HEK293T (cell line): ENCODE measurements at places on chromosomes 2 and 18.

DNA sequence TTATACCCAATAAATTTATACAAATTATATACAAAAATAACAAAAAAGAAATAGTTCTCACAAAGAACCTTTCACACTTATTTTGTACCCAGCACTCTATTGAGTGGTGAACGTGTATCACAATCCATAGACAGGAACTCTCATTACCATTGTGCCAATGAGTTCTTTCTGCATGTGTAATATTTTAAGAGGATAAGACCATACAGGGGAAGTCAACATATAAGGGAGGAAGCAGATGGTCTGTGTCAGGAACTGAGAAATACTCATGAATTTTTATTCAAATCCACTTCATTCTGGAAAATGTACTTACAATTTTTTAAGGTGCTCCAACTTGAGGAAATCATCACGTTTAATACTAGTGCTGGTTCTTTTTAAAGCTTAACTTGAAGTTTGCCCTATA lies 27.1 kb upstream of the ELOA2 start:
- no peak for DNase-seq

DNA sequence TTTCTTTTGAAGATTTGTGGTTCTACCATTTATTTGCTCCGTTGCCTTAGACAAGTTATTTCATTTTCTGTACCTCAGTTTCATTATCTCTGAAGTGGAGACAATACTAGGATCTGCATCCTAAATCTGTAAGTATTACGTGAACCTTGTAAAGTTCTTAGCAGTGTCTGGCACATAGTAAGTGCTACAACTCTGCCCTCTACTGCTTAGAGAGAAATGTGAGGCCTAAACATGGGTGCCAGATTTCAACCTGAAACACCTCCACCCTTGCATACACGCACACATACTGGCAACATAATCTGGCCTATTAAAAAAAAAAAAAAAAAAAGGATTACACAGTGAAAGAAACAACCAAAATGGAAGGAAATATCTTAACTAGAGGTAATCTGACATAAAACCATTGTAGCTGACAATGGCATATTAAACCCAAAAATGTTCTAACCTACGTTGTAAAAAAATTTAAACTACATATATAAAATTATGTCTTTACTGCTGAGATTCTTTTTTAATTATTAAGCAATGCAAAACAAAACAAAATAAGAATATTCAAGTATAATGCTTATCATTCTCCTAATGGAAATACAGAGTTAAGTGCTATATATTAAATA lies 132.6 kb downstream of the MAP2 start:
- DNase-seq, result peak; percentile 49

GRCh38 chr2:52336951-52337350 lies 1305.0 kb upstream of the NRXN1 start:
- DNase-seq, result no peak

DNA sequence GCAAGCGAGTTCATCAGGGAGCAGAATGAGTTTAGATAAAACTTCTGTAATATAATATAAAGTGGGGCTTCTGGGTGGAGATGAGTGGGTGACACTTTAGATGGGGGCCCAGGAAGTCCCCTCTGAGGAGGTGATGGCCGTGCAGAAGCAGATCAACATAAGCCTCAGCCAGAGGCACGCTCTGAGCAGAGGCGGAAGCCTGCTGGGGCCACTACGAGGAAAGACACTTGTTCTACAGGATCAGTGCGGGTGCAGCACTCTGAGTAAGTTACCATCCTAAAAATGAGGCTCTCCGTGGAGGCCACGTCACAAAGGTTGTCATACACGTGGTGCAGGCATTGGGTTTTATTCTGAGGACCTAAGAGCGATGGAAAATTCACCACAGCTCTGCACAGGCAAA lies 22.3 kb downstream of the TMEM18 start:
- no peak for DNase-seq

GRCh38 chr2:96801005-96801785 lies 14.9 kb upstream of the CNNM3 start:
- DNase-seq, result peak; percentile 74

DNA sequence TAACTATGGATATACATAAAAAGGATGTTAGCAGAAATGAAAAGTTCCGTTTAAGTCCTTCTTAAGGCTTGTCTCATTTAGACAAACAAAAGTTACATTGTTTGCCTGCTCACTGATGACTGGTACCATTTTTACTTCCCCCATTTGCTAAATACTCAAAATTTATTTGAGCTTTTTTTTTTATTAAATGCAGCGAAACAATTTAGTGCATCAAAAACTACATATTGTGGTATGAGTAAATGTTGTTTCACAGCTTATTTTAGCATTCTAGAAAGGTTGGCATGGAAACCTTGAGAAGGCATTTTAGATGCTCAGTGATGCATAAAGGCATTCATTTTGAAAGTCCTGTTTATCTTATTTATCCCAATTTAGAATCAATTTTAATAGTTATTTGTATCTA lies 100.0 kb downstream of the MAP2 start:
- DNase-seq, result no peak

DNA sequence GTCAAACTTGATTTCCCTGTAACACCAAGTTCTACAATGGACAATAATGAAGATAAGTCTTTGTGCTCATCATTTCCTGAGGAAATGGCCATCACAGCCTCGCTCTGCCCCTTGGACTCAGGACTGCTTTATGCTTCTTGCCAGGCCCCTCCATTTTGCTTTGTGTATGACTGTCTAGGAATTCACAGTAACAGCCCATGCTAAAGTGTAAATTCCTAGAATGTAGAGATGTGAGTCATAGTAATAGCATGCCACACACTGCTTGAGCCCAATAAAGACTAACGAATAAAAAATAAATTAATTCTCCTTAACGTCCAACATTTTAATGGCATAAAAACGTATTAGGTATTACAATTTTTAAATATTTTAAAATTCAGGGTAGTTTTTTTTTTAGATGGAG lies 226.5 kb downstream of the PID1 start:
- no peak for DNase-seq

DNA sequence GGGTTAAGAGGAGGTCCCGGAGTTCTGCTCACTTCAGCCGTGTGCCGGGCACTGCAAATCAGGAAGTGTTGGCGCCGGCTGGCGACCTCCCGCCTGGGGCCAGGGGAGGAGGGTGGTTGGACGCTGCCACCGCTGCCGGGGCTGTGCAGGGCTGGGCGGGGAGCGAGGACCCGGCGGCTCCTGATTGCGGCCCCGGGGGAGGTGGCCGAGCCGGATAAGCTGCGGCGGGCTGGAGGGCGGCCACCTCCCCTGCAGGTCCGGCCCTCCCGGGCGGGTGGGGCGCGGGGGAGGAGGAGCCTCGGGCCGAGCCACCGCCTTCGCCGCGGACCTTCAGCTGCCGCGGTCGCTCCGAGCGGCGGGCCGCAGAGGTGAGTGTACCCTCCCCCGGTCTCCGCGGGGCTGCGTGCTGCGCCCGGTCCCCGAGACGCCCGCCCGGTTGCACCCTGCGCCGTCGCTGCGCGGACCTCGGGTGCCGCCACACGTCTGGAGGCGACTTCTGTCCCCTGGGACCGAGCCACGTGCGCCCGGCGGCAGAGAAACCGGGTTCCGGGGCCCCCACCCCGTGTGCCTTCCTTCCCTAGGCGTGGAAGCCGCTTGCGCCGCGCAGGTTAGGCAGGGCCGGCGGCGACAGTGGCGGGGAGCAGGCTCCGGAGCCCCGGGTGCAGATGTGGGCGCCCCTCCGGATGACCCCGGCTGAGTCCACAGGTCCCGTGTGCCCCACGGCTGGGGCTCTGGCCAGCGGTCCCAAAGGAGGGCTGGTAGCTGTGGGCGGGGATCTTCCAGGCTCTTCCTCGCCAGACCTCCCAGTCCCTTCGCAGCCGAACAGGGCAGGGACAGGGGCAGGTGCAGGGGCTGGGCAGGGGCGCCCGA lies at the start of gene STEAP3:
TSS of gene STEAP3 (plus strand) at position 314 of the 870 bp plus-strand sequence. CDS start 7,179 bp downstream, outside the sequence.
- peak; percentile 78 for DNase-seq

DNA sequence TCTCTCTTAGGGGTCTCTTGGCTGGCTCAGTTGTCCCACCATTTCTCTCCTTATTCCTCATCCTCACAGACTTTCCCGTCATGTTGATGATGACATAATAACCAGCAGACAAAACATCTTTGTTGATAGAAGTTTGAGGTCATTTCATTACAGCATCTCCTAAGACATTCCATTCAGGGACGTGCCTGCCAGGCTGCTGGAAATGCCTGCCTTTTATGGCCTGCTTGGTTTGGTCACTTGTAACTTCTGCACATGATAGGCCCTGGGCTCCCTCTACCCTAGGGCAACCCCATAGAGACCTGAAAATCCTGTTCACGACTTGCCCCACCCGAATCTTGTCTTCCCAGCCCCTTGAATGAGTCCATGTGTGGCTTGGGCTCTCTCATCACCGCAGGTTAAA lies 81.7 kb downstream of the SDC1 start:
- no peak for DNase-seq

- no peak for DNase-seq
Measured at GRCh38 chr2:239903803-239904202, 121.3 kb downstream of the NDUFA10 start.

DNA sequence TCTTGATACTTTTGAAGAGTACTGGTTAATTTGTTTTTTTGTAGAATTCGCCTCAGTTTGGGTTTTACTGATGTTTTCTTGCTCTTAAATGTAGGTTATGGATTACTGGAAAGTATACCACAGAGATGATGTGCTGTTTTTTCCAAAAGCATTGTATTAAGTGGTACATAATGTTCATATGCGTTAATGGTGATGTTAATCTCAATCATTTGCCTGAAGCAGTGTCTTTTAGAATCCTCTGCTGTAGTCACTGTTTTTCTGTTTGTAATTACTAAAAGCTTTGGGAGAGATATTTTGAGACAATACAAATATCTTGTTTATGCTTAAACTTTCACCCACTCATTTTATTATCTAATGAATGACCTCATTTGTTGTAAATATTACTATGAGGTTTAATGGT lies 163.4 kb upstream of the LRP1B start:
- no peak for DNase-seq

DNA sequence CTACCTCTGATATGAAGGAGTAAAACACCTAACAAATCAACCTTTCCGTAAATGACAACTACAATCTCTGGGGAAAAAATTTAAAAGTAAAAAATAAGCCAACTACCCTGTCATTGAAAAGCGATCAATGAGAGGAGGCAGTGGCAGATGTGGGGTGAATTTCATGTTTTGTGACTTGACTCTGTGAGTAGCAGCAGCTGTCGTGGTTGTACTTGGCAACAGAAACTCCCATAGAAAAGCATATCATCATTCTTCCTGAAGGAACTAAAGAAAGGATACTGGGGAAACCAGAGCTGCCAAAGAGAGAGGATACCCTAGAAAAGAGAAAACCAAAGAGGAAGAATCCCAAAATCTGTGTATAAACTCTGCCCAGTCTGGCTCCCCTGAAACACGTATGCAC lies 236.4 kb downstream of the TNS1 start:
- no peak for DNase-seq

- DNase-seq, result no peak
Measured at GRCh38 chr18:49949951-49950395, 136.6 kb upstream of the ACAA2 start.

DNA sequence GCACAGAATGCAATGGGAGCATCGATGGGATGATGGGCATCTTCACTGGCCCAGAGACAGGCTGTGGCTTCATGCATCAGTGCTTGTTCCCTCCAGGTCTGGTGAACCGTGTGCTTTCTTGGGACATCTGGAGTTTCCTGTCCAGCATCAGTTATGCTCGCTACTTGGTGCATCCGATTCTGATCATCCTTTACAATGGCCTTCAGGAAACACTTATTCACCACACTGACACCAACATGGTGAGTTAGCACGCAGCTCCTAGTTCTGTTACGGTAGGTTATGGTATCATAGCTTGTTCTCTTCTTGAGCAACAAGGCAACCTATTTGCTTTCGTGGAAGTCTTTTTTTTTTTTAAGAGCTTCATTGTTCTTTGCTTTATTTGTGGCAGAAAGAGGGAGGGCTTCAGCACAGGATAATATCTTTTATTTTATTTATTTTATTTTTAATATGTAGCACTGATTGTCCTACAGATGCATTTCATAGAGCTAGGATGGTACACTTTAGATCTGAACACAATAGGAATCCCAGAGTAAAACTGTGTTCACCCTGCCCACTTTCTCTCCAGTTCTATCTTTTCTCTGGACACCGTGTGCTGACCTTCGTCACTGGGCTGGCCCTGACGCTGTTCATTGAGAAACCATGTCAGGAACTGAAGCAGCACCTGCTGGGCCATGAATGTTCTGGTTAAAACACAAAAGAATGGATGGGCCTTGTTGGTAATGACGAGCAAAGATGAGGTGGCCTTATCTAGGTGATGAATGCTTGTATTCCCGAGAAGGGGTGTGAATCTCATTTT lies 71.2 kb upstream of the SEC11C start:
- no peak for DNase-seq

GRCh38 chr2:153294199-153294786 lies 184.3 kb downstream of the RPRM start:
- no peak for DNase-seq

GRCh38 chr2:64426183-64426952 lies 27.6 kb upstream of the LGALSL start:
- no peak for DNase-seq

GRCh38 chr2:23286758-23287704 lies 97.9 kb upstream of the KLHL29 start:
- no peak for DNase-seq

GRCh38 chr18:25279961-25280360 lies 72.0 kb downstream of the ZNF521 start:
- DNase-seq, result no peak

GRCh38 chr2:31197166-31197565 lies 20.1 kb downstream of the CAPN14 start:
- DNase-seq, result no peak

DNA sequence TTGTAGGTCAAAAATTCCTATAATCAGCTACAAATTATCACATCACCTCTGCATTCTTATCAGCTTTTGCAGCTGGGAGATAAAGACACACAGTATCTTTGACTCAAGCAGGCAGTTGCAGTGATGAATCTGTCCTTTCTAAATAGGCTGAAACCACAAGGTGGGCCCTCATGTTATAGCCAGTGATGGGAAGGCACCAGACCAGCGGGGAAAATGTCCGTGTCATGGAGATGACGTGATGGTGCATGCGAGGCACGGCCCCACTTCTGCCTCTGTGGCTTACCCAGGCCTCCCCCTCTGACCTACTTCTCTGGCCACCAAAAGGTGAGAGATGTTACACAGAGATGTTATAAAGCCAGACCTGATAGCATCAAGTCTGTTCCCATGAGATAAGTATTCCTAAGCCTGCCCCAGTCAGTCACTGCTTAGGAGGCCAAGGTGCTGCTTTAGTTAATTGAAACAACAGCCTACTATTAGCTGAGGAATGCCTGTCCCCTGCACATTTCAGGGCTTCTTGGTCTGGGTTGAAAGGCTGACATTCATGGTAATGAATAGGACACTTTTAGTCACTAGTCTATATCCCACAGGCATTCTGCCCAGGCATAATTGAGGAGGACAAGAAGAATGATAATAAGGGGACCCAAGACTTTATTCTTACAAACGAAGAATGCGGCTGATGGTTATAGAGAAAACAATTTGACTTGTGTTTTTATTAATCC lies 327.9 kb downstream of the LPIN1 start:
- DNase-seq, result no peak

DNA sequence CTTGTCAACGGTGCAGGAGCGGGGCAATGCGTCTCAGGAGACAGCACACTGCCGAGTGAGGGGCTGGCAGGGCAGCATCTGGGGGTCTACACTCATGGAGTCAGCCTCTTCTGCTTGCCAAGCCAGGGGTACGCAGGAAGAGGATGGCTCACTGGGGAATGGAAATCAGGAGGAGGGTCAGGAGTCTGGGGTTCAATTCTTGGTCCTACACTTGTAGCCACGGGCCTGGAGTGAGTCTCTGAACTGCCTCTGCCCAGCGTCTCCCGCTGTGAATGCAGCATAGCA lies 70.0 kb downstream of the CAPN13 start:
- no peak for DNase-seq
